ENCODE measurements at places on chromosomes 4 and X.

DNA sequence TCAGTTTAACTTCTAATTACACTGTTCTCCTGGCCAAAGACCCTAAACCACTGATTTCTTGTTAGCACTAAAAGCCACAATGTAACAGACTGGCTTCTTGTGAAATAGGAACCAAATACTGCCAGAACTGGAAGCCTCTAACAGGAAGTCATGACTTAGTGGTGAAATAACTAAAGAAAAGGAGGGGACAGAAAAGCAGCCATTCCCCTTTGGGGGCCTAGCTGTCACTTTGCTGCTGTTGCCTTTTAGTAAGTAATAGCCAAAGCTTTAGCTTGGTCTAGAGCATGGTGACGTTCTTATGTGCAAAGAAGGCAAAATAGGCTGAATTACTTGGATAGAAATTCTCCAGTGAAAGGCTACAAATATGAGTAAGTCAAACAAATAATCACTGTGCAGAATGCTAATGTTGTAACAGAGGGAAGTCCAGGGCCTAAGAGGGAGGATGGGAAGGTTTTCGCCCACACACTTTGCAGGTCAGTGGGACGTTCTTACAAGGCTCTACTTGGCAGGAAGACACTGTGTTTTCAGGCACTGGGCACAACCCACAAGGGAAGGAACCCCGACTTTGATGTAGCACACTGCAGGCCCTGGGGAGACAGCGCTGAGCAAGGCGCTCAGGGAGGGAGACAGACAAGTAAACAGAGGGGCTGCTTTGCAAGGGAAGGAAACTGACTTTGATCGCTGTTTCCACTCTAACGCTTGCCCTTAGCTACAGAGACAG lies 16.7 kb downstream of the GAB3 start:
- DNase-seq = no peak

- no peak for DNase-seq
These were observed 141.2 kb upstream of the SCML1 start for GRCh38 chrX:17596061-17596460.

DNA sequence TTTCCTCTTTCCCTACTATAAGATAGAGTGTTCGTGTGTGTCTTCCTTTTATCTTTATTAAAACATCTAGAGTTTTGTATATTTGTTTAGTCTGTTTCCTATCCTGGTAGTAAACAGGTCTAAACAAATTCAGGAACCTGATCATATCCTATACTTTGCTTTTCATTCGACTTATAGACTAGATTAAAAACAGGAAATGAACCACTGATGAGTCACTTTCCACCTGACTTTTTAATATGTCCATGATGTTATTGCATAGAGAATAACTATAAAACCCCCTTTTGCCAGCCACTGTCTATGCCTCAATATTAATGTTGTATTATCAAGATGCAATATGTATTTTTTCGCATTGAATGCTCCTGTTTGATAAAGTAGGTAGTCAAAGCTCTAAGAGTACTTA lies 1794.0 kb downstream of the STIM2 start:
- DNase-seq = no peak

GRCh38 chr4:64857198-64857597 lies 447.9 kb upstream of the TECRL start:
- DNase-seq = no peak

DNA sequence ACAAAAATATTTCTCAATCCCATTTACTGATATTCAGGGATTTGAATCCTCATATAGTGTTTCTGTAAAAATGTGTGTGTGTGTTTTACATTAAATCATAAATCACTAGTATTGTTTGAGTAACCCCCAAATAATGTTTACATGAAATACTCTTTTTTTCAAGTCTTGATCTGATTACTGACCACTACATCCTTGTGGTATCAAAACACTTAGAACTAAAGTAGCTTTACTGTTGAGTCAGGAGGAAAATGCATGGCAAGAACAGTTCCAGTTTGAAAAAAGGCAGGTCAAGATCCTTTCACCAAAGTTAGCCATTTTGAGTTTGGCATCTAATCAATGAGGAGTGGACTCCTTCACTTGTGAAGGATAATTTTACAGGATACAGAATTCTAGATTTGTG lies 3.6 kb upstream of the WDR19 start:
- DNase-seq = no peak

DNA sequence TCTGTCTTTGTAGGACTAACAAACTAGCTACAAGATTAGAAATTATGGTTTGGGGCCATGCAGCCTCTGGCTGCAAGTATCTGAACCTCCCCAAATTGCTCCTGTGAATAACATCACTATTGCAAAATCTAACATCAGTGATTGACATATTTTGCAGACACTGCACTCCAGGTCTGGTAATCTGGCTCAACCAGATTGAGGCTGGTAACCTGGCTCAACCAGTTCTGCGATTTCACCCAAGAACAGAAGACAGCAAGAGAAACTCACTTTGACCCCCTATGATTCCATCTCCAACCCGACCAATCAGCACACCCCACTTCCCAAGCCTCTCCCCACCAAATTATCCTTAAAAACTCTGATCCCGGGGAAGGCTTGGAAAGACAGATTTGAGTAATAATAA lies 20.9 kb downstream of the SPIN3 start:
- DNase-seq = no peak

All from NCI-H1105 (cell line).